ENCODE measurements at places on chromosomes 2 and 18.

DNA sequence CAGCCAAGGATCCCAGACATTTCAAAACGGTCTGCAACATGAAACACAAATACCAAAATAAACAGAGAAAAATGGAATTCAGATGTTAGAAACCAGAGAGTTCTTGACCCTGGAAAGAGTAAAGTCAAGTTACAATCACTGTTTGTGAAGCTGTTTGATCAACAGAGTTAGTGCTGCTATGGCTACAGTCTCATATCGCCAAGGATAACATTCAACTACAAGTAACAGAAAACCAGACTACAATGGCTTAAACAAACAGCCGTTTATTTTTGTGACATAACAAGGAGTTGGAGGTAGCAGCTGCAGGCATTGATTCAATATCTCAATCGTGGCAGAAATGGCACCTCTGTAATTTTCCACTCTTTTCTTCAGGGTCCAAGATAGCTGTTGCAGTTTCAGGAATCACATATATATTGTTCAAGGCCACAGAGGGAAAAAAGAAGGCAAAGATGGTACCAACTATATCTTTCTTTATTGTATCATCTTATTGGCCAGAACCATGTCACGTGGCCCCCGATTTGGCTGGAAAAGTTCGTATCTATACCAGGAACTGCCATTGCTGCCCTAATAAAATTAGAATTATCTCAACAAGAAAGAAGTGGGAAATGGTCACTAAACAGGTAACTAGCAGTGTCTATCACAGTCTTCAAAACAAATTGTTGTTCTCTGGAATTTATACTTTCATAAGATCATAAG is 17.7 kb upstream of the HNRNPLL start:
- DNase-seq, result peak; percentile 88

DNA sequence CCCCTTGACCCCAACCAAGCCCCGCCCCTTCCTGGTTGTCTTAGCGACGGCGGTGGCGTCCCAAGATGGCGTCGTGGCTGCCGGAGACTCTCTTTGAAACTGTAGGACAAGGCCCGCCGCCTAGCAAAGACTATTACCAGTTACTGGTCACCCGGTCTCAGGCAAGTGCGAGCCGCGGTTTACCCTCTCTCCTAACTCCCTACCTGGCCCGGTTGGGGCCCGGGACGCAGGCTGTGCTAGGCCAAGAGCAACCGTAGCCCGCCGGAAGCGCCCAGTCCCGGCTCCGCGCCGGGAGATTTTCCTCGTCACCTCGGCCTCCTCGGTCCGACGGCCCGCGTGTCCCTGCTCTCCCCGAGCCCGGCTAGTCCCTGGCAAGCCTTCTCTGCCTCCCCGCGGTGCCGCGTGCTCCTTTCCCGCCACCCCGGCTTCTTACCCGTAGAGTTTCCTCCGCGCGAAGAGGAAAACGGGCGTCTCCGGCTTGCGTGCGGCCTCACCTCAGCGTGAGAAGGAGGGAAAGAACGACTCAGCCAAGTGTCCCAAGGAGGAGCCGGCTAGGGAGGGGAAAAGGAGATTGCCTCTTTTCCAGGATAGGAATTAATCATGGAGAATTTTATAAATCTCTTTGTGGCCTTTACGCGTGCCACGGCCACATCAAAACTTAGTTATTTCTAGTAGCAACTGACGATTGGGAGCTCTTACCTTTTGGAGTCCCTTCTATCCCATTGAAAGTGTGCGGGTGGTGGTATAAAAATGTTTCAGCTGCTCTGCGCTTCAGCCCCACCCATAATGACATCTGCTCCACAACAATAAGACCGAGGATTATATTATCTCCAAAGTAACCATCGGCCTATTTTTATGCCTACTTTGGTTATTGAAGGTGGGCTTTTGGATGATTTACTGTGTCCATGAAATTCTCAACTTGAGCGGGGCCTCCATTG is at the start of gene FBXO36:
Gene FBXO36, plus strand, starts transcription at position 55 of the 938 bp plus-strand sequence. Its CDS starts 11 bp downstream, at position 66.
- peak; percentile 22 for DNase-seq

DNA sequence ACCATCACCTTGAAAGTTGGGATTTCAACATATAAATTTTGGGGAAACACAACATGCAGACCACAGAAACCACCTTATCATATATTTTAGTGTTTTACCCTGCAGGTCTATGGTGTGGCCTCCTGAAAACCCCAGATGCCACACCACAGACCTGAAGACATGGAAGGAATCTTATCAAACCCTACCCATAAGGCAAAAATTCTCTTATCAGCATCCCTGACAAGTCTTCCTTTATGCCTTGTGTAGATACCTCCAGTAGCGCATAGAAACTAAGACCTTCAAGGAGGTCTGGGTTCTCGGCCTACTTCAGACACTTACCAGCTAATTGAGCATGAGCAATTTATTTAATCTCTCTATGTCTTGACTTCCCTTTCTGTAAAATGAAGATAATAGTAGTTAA is 59.1 kb upstream of the SLC14A2 start:
- no peak for DNase-seq

- peak; percentile 88 for DNase-seq
These were observed 69.8 kb downstream of the BABAM2 start for GRCh38 chr2:27960237-27960912.

GRCh38 chr2:55430211-55430975 is 10.7 kb upstream of the CCDC88A start:
- DNase-seq, result no peak

DNA sequence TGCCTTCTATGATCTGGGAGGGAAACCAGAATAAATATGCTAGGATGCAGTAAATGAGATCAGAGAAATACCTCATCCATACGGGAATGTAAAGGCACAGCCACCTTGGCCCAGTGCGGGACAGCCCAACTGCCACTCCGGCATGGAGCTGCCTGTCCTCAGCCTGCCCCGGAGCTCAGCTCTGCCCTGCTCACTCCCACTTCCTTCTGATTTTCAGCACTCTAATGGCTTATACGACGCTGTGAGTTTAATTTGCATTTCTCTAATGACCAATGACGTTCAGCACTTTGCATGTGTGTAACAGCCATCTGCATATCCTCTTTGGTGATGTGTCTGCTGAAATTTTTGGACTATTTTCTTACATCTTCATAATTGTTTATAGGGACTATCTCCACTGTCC is 172.5 kb upstream of the RAB6C start:
- no peak for DNase-seq

GRCh38 chr2:38751596-38752410 is 642 bp upstream of the SRSF7 start:
- no peak for DNase-seq

DNA sequence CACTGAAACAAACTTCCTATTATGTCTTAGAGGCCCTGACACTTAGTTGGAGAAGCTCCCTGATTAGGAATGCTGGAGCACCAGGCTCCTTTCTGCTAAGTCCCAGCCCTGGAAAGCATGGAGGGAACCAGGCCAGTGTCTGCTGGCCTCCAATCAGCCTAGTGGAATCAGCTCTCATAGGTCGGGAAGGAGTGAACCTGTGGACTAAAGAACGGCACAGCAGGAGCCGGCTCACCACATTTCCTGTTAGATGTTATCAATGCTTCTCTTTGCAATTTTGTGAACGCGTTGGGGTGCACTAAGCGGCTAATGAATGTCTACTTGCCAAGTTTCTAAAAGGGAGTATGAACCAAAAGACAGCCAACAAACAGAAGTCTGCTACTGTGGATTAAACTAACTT is 296.6 kb downstream of the NAPG start:
- no peak for DNase-seq

- no peak for DNase-seq
These were observed 102.3 kb upstream of the EPHA4 start for GRCh38 chr2:221674446-221674845.

- no peak for DNase-seq
These were observed 312.4 kb upstream of the MEIS1 start for GRCh38 chr2:66122516-66122915.

DNA sequence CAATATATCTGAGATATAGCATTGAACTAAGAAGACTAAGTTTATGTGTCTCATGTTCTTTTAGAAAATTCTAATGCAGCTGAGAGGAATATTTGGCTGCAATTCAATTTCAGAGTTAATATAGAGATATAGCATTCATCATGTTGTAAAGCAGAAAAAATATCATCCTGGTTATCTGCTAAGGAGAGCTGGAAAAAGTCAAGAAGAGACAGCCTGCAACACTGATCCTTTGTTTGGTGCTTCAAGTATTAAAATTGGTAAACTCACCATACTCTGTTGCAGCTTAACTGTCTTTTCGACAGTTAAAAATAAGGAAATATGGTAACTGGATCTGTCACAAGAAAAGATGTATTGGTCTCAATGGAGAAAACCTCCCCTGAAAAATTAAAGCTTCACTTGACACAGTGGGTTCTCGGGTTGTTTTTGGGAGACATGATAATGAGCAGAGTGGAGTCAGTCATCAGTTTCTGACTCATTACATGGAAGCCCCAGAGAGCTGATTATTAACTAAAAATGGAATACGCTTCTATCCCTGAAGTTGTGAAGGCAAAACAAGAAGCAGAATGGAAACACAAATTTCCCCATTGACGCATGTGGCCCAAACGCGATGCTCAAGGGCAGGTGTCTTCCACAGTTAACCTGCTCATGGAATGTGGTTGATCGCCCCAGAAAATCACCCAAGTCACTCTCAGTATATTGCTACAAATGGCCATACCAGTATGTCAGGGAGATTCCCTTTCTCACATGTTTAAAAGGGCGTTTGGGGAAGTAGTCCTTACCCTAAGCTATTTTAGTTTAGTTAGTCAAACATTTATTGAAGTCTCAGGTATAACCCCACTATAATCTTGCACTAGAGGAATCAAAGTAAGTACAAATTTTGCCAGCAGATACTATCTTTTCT is 8.2 kb downstream of the BCL2 start:
- DNase-seq, result no peak

- DNase-seq, result no peak
These were observed 1096.6 kb downstream of the TSN start for GRCh38 chr2:122851972-122852531.

DNA sequence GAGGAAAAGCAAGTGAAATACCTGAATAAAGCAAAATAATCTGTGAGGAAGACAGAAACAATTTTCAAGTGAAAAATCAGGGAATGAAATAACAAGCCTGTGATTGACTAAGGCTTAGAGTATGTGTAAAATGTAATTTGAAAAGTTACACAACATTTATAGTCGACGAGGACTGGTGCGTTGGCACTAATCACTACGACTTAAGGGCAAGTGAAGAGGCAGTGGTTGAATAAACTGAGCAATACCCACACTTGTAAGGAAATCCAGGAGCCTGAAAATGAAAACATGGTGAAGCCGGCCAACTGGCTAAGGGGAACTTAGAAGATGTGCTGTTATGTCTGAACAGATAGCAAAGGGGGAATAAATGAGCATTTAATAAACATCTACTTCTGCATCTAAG is 13.4 kb downstream of the DOK1 start:
- peak; percentile 70 for DNase-seq

- no peak for DNase-seq
These were observed 68.6 kb downstream of the METTL8 start for GRCh38 chr2:171365232-171365631.

DNA sequence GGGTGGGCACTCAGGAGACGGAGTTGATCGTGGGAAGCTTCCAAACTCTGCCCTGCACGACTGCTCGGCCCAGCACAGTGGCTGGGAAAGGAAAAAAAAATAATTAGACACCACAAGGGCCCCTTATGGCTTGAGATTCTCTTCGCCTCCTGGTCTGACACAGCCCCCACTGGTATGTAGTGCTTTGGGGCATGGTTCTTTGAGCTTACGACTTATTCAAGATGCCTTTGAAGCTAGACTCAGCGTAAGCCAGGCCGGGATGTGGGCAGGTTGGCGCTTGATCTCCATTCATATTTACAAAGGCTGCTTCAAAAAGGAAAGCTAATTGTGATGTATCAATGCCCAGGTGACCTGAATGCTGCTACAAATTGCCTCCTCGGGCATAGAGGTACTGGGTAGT is 50.5 kb downstream of the CXCR4 start:
- no peak for DNase-seq

GRCh38 chr2:196239622-196240587 is 68.5 kb upstream of the STK17B start:
- peak; percentile 39 for DNase-seq

- no peak for DNase-seq
These were observed 81.3 kb downstream of the CRACDL start for GRCh38 chr2:98854682-98855081.

DNA sequence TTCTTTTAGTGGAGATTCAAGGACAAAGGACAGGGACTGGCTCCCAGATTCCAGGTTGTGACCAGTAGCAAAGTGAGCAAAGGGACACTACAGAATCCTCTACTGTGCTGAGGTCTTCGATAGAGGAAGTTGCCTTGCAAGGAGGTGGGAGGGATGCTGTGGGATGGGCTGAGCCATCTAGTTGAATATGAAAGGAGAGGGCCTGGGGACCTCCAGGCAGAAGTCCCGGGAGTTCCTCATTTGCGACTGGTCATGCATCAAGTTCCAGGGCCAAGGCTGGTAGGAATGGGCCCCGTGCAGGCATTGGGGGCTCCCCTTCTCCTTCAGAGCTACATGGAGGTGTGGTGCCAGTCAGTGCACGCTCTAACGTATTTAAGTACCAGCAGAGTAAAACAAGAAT is 12.6 kb upstream of the PROM2 start:
- no peak for DNase-seq

DNA sequence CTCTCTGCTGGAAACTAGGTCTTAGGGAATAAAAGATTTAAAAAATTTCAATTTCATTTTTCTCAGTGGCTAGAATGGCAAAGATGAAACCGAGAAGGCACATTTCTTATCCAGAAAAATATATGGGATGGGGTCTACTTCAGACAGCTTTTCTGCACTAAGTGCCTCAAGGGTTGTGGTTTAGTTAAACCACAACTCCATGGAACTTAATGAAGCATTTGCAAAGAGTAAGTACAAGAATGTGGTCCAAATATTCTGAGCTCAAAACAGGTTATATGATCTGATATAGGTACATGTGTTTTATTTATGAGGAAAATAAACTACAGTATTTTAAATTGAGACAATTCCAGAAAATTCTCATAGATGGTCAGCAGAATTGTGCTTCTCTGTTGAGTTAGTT is 101.8 kb upstream of the FZD5 start:
- DNase-seq, result no peak

DNA sequence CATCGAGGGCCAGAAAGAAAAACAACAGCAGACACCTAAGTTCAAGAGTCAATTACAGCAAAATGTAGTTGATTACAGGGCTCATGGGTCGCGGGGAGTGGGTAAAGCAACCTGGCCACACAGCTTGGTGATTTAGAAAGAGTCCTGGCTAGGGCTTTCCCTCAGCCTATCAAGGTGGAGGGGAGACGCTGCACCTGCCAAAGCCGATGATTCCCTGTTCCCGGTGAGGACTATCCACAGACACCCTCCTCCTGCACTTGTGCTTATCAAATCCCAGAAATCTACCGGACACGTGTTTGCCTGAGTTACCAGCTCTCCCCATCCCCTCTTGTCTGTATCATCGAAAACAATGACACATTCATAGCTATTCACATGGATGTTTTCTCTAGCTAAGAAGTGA is 7.0 kb upstream of the SOX11 start:
- no peak for DNase-seq

GRCh38 chr2:239249048-239249447 is 151.8 kb downstream of the HDAC4 start:
- no peak for DNase-seq
